ENCODE measurements at places on chromosomes 6 and 20.
A peak's percentile ranks its signal among the peaks of the same experiment; 100 is the strongest.

DNA sequence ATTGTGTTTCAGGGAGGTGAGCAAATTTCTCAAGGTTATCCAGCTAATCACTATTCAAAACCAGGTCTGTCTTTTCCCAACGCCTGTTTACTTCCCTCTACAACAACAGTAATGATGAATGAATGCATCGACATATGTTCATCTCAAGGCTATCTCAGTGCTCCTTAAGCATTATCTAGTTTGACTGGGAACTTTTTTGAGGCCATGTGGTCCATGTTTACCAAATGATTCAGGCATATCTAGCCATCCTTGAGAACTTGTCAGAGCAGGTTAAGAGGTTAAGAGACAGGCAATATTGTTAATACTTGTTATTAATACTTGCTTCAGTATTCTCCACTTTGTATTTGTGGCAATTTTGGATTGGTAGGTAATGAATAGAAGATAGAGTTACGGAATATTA is 1038.4 kb upstream of the FLRT3 start:
- DNase-seq: no peak

DNA sequence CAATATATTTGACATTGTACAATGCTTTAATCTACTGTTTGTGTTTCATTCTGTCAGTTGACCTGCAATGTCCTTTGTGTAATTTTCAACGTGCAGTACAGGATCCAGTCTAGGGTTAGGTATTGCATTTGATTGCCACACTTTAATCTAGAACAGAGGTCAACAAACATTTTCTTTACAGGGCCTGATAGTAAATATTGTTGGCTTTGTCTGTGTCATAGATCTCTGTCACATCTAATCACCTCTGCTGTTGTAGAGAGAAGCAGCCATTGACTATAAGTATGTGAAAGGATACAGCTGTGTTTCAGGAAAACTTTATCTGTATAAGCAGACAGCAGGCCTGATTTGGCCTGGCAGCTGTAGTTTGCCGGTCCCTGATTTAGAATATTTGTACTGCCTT is 39.3 kb downstream of the ATRN start:
- DNase-seq: no peak

DNA sequence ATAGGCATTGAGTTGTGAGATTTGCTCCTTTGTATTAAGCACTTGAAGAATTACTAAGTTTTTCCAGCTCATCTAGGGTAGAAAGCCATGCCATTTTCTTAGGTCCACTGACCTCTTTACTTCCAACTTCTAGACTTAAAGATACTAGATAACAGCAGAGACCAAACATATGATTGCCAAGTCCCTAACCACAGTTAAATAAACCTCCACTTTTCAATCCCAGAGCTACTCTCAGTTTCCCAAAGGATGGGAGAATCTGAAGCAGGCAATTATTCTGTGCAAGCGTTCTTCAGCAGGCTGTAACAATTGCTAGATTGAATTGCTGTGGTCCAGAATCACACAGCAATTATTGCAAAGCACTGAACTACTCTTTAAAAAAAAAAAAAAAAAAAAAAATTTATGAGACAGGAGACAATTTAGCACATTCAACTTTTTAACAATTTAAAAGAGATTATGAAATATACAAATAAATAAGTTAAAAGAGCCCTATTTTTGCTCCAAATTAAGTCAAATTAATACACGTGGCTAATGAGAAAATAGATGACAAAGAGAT is 104.0 kb upstream of the PRSS16 start:
- no peak for DNase-seq

GRCh38 chr6:153062516-153062915 is 60.0 kb upstream of the MTRF1L start:
- DNase-seq: no peak

DNA sequence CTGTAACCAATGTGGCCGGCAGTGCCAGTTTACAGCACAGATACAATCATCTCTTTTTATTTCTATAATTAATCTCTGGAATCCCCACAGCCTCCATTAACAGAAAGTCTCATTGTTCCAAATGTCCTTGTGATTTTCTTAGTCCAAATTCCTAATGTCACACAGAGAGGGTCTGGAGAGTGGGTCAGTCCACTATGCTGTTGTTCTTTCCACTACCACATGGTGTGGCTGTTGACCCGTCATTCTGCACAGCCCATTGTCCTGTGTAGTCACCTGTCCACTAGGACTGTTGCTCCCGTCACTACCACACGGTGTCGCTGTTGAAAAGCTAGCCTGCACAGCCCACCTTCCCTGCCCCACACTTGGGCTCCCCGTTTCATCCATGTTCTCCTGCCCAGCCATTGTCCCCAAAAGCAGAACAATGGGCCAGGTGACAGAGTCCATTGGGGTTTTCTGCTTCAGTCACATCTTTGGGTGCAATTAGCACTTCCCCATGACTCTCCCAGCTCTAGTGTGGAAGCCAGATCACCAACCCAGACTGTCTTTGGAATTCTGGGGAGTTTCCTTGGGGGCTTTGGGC is 8.6 kb upstream of the LBP start:
- DNase-seq: peak; percentile 11

- DNase-seq: no peak
Observed at GRCh38 chr20:38136421-38137245, 28.4 kb downstream of the TGM2 start.

DNA sequence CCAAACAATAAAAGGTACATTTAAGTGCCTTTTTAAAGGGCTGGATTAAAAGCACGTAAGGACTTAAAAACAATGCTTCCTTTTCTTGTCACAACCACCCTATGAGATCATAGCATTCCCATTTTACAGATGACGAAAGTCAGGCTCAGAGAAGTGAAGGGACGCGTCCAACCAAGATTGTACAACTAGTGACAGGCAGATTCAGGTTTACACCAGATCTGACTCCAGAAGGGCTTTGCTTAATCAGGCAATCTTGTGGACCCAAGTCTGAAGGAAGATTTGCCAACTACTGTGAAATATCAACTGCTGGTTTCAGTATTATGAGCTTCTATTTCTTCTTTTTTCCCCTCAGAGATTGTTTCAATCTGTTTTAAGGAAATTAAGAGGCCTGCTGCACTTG is 877 bp downstream of the ENPP4 start:
- DNase-seq: no peak

- no peak for DNase-seq
Observed at GRCh38 chr6:7585287-7585930, 4.6 kb upstream of the SNRNP48 start.

DNA sequence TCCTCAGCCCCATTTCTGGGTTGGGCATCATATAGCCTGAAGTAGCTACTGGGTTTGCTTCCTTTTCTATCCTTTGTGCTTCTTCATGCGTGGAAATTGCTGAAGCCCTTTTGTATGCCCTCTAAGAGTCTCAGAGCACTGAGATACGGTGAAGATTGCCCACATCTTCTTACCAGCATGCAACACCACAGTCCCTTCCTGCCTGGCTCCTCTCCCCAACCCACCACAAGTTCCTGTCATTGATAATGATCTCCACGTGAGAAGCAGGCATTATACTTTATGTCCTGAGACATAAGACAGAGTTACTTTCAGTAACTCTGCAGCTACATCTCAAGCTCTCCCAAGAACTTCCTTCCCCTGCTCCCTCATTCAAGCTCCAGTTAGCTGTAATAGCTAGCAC is 15.8 kb upstream of the PLCB4 start:
- DNase-seq: no peak

- DNase-seq: no peak
Observed at GRCh38 chr20:17648791-17649730, 33.0 kb downstream of the RRBP1 start.

GRCh38 chr6:65707126-65707826 is at the start of gene EYS:
EYS (minus strand) TSS chr6:65707226; CDS start chr6:65495410, 211,816 bp downstream.
- no peak for DNase-seq

DNA sequence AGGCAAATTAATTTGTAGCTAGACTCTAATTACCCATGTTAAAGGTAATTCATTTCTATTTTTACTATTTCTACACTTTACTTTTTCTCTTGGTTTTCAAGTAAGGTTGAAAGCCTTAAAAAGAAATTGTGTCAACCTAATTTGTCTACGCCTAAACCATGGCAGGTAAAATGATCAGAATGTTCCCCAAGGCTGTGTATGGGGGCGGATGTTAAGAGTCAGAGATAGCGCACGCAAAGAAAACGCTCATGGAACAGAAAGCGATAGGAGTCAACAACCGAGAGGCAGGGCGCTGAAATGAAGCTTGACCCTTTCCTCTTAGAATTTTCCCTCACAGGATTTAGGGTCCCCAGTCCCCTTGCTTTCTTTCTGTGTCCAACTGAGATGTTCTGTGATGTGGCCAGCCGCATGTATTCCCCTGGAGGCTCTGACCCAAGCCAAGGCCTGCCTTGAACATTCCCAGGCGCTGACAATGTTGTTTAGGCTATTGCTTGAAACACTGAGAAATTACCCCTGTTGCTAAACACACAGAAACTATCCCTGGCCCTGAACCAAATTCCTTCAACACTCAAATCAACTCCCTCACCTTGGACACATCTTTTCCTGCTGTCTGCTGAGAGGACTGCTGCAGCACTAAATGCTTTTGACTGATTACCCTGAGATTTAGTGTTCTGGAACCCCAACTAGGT is 10.9 kb downstream of the PSMB1 start:
- no peak for DNase-seq

- DNase-seq: no peak
Observed at GRCh38 chr6:13431861-13432465, 55.4 kb downstream of the GFOD1 start.

DNA sequence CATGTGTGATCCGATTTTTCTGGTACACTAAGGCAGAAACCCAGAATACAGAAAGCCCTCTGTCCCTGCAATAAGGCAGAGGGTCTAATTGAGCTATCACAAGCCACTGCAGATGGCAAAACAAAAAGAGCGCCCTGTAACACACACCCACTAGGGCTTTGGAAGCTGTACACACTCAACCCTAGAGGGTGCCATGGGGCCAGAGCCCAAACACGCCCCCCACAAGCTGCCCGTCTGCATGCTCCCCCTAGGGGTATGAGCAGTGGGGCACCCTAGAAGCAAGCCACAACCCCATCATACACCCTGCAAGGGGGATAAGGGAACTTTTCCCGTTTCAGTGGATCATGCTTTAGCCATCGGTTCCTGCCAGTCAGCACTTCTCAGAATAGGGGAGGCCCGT is 62.2 kb upstream of the PDE10A start:
- DNase-seq: no peak

DNA sequence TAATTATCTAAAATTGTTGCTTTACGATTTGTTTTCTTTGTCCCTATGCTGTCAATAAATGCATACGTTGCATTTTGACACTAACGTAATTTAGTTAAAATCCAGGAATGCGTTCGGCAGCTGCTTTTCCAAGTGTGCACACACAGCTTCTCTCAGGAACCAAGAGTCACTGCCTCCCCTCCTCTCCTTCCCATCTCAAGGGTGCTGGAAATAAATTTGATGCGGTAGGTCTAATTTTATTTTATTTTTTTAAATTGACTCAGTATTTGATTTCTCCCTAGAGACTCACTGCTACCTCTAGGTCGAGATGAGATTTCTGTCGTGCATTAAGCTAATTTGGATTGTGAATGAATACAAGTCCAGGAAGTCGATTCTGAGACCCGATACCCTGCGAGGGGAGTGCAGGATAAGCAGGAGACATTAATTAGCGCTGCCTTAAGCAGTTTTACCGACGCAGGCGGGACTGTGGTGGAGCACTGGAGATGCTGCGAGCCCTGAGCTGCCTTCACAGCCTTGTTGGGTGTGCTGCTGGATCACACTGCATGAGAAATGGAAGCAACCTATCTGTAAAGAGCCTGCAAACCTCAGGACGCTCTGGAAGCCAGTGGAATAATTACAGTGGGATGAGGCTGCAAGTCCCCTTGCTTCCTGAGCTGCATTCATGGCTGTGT is 381.2 kb downstream of the C6orf118 start:
- DNase-seq: no peak

DNA sequence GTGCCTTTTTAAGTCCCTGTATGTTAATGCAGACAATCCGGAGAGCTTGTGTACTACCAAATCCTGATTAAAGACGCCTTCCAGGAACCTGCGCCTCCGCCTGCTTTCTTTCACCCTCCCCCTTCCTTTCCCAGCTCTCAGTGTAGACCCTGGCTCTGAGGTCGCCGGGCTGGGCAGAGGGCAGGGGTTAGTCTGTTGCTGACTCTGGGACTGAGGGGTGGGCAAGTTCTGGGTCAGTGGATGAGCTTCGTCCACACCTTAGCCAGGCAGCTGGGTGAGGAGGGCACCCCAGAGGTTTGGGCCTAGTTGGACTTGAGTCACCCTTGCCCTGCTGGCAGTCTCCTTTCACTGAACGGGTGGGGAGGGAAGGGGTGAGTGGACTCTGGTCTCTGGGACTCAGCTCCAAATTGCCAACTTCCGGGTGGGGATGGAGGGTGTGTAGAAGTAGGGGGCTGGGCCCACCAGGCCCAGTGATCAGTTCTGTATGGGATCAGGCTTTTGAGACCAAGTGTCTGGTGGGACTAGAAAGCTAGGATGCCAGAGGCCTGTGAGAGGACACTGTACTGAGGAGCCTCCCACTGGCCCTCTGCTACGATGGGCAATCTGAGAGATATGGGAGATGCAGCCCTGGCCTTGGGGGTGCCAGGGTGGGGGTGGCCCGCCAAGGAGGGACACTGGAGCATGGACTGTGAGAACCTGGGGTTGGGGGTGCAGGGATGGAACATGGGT is 21.3 kb upstream of the SLC22A7 start:
- DNase-seq: no peak

DNA sequence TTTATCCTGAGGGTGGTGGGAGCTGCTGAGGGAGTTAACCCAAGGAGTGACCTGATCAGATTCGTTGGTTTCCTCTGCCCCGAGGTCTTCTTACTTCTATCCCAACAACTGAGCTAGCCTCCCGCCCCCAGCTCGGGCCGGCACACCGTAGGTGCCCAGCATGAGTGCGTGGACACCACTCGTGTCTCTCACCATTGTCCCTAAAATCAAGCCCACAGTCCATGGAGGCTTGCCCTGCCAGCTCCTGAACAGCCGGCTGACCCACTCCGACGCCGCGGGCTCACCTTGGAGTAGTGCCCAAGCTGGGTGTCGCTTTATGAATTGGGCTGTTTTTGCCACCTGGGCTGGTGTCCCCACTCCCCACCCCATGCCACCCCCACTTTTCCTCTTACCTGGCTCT is 59.0 kb upstream of the CCDC167 start:
- DNase-seq: no peak
